Dermis microvascular lymphatic vessel endothelial cell (primary cell): ENCODE measurements at places on chromosomes 5 and 9. TPM values are rescaled to one million over a fixed set of nuclear protein-coding genes. Genes with fewer than 3 reads are reported as not detected.

GRCh38 chr5:2866662-2867372 is 115.3 kb upstream of the IRX2 start:
- no peak for DNase-seq

GRCh38 chr5:167753725-167754490 is 537.5 kb upstream of the WWC1 start:
- no peak for DNase-seq

GRCh38 chr5:42943931-42944631 is 96.0 kb downstream of the ANXA2R start:
- DNase-seq, result no peak

GRCh38 chr5:153793699-153794098 is 245.0 kb downstream of the FAM114A2 start:
- no peak for DNase-seq

DIRAS2 gene
- total RNA-seq, result 0.39 and 2.7 TPM in 2 replicates

LSM11 gene
- total RNA-seq, result 6.9 and 7.1 TPM in 2 replicates
